ENCODE measurements at places on chromosomes 11 and 22.

DNA sequence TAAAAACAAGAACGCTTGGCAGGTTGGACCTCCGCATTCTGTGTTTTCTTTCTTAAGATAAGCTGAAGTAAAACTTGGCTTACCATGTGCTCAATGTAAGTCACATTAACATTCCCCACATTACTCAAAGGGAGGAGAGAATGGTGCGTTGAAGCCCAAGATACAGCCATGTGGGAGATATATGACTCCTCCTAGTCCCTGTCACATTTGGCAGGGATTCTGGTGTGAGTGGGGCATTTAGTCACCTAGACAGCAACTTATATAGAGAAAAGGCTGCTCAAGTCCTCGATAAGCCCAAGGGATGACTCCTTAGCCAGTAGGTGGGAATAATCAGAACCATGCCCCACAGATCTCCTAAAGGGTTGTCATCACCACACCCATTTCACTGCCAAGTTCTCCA is 4.6 kb downstream of the PRSS23 start:
- no peak for DNase-seq

DNA sequence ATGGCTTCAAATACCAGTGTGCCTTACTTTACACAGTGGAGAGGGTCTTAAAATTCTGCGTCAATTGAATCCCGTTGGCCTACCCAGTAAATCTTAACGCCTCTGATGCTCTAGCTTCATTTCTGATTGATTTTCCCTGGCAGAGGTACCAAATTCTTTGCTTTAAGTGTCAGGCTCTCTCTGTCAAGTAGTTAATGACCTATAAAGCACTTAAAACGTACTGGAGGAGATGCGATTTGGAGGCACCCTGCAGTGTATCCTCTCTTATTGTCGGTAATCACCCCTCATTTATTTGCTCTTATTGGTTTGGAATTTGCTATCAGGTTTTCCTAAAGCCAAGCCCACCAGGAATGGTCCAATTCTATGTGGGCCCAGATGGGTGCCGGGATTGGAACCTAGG is 59.2 kb downstream of the NFAM1 start:
- DNase-seq = no peak

DNA sequence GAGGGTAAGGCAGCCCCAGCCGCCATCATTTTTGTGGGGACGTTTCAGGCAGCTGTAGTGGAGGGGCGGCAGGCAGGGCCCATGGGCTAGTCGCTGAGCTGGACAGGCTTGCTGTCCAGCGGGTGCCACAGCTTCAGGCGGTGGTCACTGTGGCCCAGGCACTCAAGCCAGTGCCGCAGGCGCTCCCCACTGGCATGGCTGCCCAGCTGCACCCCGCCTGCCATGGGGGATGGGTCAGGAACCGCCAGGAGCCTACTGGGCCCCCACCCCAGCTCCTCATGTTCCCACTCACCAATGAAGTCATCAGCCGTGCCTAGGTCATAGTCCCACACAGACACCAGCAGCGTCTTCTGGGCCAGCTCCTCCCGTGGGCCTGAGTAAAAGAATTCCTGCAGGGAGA is 6.0 kb downstream of the NDUFV1 start:
- no peak for DNase-seq

DNA sequence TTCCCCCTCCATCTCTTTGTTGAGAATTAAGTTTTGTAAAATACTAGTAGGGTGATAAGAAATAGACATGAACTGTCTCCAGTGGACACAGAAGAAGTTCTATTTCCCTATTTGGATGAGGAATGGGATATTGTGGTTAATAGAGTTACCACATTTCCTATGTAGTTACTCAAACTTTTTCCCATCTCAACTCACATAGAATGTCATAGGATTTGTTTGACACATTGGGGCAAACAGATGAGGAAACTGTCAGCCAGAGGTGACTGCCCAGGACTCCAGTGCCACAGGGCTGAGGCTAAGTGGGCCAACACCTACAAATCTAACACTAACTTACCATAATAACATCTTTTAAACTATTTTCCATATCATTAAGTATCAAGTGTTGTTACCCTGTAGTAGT is 58.3 kb downstream of the CCDC83 start:
- no peak for DNase-seq

DNA sequence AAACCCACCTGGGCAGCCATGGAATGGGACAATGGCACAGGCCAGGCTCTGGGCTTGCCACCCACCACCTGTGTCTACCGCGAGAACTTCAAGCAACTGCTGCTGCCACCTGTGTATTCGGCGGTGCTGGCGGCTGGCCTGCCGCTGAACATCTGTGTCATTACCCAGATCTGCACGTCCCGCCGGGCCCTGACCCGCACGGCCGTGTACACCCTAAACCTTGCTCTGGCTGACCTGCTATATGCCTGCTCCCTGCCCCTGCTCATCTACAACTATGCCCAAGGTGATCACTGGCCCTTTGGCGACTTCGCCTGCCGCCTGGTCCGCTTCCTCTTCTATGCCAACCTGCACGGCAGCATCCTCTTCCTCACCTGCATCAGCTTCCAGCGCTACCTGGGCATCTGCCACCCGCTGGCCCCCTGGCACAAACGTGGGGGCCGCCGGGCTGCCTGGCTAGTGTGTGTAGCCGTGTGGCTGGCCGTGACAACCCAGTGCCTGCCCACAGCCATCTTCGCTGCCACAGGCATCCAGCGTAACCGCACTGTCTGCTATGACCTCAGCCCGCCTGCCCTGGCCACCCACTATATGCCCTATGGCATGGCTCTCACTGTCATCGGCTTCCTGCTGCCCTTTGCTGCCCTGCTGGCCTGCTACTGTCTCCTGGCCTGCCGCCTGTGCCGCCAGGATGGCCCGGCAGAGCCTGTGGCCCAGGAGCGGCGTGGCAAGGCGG is 11.4 kb upstream of the ARHGEF17 start:
- DNase-seq = no peak

DNA sequence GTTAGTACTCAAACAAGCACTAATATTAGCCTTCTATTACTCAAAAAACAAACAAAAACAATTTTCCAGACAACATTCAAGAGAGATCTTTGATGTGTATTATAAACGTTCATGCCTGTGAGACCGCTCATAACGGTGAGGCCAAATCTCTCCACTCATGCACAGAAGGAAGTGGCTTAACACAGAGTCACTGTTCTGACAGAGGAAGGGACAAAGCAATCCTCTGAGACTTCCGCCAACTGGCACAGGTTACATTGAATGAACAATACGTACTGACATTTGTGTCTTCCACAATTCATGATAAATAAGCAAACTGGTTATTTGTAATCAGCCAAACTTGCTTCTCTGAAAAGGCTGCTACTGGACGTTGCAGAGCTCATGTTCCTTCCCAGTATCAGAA is 30.5 kb downstream of the CHKA start:
- no peak for DNase-seq

- DNase-seq = no peak
These were observed 96.1 kb downstream of the SLC1A2 start for GRCh38 chr11:35323076-35323868.

DNA sequence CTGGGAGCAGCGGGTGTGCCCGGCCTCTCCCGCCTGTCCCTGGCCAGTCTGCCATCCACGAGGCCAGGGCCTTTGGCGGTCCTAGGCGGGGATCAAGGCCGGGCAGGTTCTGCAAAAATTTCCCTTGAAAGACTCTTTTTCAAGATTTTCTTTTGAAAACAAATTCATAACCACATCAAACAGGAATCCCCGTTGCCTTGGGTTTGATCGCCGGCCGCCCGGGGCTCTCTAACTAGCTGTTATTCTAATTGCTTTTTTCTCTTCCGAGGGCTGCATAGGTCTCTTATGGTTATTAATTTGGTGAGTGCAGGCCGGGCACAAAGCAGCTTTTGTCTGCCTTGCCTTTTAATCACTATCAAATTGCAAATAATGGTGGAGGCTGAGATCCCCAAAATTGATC is 42.0 kb downstream of the CDKN1C start:
- DNase-seq = no peak
